Kidney tubule cell (primary cell): ENCODE measurements at places on chromosomes 1 and 21.

DNA sequence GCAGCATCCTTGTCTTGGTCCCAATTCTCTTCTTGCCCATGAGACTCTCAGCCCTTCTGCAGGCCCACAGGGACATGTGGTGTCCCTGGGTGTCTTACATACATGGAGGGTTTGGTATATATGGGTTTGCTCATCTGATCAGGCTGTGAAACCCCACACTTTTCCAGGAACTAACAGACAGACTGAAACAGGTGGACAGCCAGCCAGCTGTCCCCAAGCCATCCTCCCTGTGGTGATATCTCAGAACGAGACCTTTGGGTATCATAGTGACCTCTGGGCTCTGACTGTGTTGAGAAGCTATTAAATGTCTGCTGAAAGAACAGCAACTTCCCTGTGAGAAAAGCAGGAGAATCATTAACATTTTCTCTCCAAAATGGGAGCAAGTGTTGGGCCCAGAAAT is 115.5 kb upstream of the PAXBP1 start:
- no peak for DNase-seq

GRCh38 chr1:172917972-172918371 is 132.8 kb downstream of the TNFSF18 start:
- peak; percentile 98 for DNase-seq

DNA sequence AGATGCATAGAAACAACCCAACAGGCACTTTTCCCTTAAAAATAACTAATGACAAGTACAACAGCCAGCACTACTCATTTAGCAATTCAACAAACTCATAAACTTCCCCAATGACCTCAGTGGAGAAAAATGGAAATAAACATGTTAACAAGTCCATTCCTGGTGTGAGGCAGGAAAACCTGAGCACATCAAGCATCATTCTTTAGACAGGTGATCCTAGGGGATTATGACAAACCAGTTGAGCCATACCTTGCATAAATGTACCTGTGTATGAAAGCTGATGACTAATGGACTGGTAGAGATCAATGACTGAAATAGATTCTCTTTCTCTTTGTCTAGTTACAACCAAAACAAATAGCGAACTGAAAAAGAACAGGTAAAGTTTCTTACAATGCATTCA is 7.0 kb downstream of the COL24A1 start:
- no peak for DNase-seq

DNA sequence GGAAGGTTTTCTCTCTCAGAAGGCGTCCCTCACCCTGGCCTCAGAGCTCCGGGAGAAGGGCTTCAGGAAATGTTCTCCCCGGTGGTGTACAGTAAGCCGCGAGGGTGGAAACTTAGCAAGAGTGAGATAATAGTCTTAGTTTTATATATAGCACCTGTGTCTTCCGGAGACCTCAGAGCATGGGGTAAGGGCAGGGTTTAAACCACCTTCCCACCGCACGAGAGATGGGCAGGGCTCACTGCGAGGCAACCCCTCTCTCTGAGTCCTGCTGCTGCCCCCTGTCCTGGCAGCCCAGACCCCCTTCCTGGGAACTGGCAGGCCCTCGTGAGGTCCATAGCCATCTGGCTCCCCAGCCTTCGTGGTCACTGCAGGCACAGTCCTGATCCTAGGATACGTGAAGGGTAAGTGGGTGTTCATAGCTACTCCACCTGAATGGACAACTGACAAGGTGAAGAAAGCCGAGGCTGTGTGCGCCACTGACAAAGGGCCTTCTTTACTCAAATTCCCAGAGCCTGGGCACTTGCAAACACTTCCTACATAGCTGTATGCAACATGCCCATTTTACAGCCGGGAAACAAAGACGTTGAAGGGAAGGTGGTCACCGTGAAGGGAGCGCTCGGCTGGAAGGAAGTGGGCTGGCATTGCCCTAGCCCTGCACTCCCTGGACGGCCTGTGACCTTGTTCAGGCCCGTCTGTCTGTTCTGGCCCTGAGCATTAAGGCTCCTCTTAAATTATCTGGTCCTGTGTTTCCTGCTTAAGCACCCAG is 26.9 kb downstream of the ITPKB start:
- DNase-seq = no peak

DNA sequence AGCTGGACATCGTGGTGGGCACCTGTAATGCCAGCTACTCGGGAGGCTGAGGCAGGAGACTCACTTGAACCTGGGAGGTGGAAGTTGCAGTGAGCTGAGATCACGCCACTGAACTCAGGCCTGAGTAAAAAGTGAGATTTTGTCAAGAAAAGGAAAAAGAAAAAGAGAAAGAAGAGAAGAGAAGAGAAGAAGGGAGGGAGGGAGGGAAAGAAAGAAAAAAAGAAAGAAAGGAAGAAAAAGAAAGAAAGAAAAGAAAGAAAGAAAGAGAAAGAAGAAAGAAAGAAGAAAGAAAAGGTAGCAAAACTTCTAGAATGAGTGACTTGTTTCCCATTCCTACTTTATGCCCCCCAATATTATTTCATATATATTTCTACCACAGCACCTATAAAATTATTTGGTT is 98.8 kb downstream of the UBE2U start:
- no peak for DNase-seq
